ENCODE measurements at places on chromosomes 1 and 21.

GRCh38 chr21:38897532-38898421 is 92.0 kb downstream of the ETS2 start:
- DNase-seq: no peak

- no peak for DNase-seq
Observed at GRCh38 chr1:114209971-114210370, 56.3 kb upstream of the SYT6 start.

GRCh38 chr1:181324797-181325616 is 158.3 kb upstream of the CACNA1E start:
- no peak for DNase-seq

DNA sequence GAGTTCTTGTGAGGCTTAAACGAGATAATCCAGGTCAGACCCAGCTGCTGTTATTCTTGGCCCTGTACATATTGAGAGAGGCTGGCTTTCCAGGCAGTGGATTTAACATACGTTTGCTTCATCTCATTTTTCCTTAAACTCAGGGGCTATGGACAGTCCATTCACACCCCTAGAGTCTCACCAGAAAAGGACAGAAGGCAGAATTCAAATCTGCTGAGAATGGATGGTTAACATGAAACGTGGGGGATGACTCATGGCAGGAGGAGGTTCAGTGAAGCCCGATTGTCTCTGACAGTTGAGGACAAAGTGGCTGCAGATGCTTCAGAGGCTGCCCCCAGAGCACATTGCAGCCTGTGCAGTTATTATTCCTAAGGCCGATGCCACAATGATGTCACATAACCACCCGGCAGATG is 39.5 kb downstream of the TGFB2 start:
- no peak for DNase-seq

- DNase-seq: no peak
Observed at GRCh38 chr1:2985067-2985561, 36.2 kb upstream of the ACTRT2 start.

DNA sequence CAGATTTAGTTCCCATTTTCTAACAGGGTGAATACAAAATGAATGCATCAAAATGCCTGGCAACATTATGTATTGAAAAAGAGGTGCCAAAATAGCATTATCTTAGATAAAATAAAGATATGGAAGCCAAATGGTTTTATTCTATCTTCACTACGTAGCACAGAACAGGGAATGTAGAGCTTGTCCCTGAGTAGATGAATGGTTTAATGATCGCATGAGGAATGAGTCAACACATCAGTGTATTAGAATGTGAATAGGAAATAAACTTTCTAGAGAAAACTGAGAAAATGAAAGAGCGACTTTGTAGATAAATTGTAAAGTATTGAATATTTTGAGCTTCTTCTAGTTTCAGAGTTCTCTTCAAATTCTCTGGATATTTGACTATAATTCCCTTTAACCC is 74.3 kb downstream of the BRINP3 start:
- no peak for DNase-seq

GRCh38 chr1:3307359-3307758 is 147.1 kb upstream of the ARHGEF16 start:
- no peak for DNase-seq

GRCh38 chr1:31189696-31190674 is 49.7 kb downstream of the NKAIN1 start:
- no peak for DNase-seq
